SJSA1 (cell line): ENCODE measurements at places on chromosomes 5 and 9. TPM values are rescaled to one million over a fixed set of nuclear protein-coding genes. Genes with fewer than 3 reads are reported as not detected.
A peak's percentile ranks its signal among the peaks of the same experiment; 100 is the strongest.

CATSPER3 gene
- 0.08 and 1.3 TPM in 2 replicates for total RNA-seq

DOLK gene
- 26.6 and 31.6 TPM in 2 replicates for total RNA-seq

TMEM215 gene
- total RNA-seq = not detected in 2 replicates

AK8 gene
- 0.13 TPM in 1 of 2 replicates, not detected in the other for total RNA-seq

LAMC3 gene
- not detected in 2 replicates for total RNA-seq

PCDHGB6 gene
- total RNA-seq = 1.2 and 1.3 TPM in 2 replicates

DNA sequence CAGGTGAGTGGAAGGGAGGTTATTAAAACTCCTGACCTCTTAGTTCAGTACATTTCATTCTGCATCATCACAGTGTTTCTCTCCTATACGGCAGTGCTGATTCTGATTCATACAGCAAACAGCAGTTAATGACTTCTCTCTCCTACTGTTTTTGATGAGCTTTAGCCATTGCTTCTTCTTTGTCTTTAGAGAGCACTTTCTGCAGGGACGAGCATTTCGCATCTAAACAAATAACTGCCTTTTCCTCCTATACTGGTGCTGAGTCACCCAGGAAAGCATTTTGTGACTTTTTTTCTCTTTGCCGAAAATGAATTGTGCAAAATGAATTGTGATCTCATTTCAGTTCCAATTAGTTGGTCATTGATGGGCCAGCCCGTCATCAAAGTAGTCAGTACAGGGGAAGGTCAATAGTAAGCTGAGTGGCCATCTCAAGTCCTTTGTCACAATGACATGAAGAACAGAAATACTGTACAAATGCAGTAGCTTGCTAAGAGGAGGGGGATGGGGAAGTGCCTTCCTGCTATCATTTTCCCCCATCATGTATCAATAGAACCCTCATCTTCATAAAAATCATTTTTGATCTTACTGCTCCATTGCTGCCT is 98.5 kb downstream of the INSYN2B start:
- peak; percentile 16 for DNase-seq

DNA sequence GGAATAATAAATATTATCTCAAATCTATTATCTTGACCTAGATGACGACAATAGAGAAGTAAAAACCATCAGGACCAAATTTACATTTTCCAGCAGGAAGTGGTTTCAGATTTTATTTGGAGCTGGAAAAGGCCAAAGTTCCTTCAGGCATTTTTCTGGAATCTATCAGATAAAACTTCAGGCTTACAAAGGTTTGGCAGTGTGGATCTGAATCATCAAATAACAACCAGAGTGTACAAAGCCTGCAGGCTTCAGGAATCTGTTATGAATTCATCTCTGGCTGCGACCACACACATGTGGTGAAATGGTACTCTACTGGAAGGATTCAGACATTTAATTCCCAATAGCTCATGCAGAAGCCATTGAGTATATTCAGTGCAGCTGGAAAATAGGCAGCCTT is 726.4 kb upstream of the GRAMD2B start:
- DNase-seq = peak; percentile 74

DNA sequence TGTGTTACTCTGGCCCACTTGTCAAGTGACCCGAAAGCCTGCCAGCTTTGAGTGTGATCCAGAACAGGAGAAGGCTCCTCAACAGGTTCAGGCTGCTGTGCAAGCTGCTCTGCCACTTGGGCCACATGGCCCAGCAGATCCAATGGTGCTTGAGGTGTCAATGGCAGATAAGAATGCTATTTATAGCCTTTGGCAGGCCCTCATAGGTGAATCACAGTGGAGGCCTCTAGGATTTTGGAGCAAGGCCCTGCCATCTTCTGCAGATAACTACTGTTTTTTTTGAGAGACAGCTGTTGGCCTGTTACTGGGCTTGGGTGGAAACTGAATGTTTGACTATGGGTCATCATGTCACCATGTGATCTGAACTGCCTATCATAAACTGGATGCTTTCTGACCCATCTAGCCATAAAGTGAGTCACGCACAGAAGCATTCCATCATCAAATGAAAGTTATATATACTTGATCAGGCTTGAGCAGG is 180.8 kb downstream of the CARTPT start:
- DNase-seq = no peak

DNA sequence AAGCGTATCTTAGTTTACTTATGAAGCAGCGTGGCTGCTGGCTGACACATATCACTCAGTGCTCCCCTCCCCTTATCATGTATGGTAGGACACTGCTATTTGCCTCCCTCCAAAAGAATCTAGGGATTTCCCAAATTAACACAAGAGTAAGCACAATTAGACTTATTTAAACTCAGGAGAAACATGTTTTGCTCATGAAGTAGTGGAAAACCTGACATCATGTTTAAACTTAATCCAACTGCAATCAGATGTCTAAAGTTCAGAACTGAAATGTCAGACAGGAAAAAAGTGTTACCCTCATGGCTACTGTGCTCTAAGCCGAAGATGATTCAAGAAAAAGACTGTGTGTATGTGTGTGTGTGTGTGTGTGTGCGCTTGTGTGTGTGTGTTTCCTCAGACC is 324.1 kb upstream of the TNC start:
- DNase-seq = peak; percentile 27

GRCh38 chr9:117825609-117826347 is 121.6 kb downstream of the TLR4 start:
- DNase-seq = no peak

DNA sequence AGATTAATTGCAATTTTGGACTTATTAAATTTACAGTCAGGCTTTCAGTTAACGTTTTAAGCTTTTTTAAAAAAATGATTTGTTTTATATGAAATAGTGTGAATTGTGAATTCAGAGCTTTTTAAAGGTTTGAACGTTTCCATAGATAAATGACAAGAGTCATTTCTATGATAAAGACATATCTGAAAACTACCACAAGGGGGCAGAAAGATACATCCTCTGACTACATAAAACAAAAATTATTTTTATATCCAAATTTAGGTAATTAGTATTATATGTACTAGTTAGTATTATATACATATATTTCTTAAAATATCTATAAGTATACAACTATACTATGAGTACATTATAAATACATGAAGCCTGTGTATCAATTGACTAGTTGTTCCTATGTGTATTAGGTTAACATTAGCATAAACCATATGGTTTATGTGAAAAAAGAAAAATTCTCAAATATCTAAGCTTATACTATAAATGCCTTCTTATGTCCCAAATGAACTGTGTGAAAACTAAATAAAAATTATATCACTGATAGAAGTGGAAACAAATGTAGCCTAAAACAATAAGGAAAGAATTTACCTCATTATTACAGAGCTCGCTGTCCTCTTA is 155.2 kb downstream of the MEF2C start:
- no peak for DNase-seq

GRCh38 chr5:87015901-87016300 is 251.8 kb upstream of the RASA1 start:
- no peak for DNase-seq

- no peak for DNase-seq
Measured at GRCh38 chr5:179451114-179451827, 99.1 kb upstream of the RUFY1 start.

GRCh38 chr9:18791074-18791473 is 241.9 kb downstream of the SAXO1 start:
- DNase-seq = peak; percentile 16
